Activated CD4-positive, alpha-beta T cell treated with anti-CD3 and anti-CD28 coated beads, Interleukin-2, Interleukin-4, amounts not matched to agents 100 ng/mL and 50 ng/mL, durations not matched to agents 16 hours and 8 hours (primary cell): ENCODE measurements at places on chromosomes 12 and 14.

- DNase-seq: no peak
These were observed 237.6 kb downstream of the BCAT1 start for GRCh38 chr12:24711056-24712008.

DNA sequence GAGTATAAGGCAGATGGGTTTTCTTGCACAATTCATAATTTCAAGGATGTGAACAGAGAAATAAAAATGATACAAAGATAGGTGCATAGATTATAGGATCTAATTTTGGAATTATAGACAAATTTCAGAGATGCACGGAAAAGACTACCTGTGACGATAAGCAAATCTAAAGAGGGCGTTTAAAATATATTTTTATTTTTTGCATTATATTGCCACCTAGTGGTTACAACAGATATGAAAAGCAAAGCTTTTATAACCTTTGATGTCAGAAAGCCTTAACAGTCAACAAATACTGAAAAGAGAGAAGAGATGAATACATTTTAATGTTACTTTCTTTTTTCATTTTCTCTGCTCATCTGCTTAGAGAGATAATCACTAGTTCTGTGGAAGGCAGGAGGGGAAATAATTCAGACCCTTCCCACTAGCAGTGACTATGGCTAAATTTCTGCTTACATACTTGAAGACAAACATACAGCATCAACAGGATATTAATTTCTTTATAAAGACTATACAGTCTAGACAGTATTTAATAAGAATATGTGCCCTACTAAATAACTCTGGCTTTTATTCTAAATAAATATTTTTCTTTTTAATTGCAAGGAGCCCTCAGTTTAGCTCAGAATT is 46.3 kb downstream of the NTS start:
- peak; percentile 24 for DNase-seq

- no peak for DNase-seq
These were observed 17.5 kb downstream of the MAX start for GRCh38 chr14:65084554-65085505.

DNA sequence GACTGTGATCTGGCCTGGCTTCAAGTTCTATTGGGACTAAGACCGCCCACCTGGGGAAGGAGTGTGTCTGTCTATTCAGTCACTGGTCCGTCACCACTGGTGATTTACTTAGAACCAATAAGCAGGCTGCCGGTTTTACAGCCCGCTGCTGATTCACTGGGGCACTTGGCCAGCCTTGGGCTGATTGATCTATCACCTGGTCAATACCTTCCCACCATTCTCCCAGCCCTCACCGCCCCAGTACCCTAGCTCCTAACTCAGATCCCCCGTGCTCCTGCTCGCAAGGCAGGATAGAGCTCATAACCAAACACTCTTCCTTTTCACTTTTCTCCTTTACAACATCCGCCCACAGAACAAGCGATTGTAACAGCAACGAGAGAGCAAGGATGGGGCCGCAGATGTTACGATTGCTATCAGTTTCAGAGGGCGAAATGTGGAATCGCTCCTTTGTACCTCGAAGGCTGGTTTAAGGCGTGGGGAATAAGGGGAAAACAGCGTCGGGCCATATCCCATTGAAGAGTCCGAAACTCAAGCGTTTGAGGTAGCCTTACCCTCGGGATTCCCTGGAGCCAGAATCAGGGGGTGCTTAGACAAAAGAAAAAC is 672 bp downstream of the RDH11 start:
- DNase-seq: peak; percentile 91

- DNase-seq: no peak
These were observed 417.6 kb downstream of the NOVA1 start for GRCh38 chr14:26180221-26180620.

GRCh38 chr12:117350140-117350539 is 11.3 kb downstream of the NOS1 start:
- no peak for DNase-seq

- DNase-seq: no peak
These were observed 34.0 kb downstream of the EGLN3 start for GRCh38 chr14:33916663-33917565.

GRCh38 chr12:54159140-54159539 is 29.6 kb downstream of the SMUG1 start:
- DNase-seq: no peak

- no peak for DNase-seq
These were observed 15.6 kb downstream of the HIP1R start for GRCh38 chr12:122850695-122851350.

GRCh38 chr12:66776974-66777373 is 98.1 kb upstream of the GRIP1 start:
- DNase-seq: peak; percentile 81

DNA sequence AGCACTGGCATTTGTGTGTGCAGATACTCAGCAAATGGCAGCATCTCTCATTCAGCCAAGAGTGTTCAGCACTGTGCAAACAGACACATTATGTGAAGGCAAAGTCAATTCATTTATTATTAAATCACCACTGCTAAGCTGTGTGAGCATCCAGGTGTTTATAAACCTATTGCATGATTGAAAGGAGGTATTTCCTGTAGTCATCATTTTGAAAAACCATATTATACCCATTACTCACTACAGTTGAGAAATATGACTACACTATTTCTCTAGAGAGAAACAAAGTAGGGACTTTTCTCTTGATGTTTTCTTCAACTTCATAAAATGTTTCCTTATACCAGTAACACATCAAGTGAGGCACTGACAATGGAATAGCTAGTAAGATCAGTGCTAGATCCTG is 13.7 kb downstream of the SPX start:
- DNase-seq: peak; percentile 37

DNA sequence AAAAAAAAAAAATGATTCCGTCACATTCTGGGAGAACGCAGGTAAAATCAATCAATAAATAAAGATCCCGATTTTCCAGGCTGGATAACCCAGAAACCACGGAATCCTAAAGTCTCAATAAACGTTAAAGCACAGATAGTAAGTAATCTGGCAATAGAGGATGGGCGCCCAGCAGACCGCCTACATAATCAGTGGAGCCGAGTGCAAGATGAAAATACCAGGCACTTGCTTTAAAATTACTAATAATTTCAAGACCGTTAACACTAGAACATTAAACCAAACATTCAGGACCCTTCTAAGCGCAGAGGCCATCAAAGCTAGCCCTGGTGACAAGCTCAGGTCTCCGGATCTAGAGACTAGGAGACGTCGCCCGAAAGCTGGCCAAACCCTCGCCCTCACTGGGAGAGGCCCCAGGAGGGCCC is 1.2 kb upstream of the DCAF11 start:
- DNase-seq: no peak

GRCh38 chr12:5456906-5457305 is 25.0 kb downstream of the NTF3 start:
- DNase-seq: no peak

GRCh38 chr12:14896521-14897169 is 11.0 kb upstream of the MGP start:
- DNase-seq: no peak

DNA sequence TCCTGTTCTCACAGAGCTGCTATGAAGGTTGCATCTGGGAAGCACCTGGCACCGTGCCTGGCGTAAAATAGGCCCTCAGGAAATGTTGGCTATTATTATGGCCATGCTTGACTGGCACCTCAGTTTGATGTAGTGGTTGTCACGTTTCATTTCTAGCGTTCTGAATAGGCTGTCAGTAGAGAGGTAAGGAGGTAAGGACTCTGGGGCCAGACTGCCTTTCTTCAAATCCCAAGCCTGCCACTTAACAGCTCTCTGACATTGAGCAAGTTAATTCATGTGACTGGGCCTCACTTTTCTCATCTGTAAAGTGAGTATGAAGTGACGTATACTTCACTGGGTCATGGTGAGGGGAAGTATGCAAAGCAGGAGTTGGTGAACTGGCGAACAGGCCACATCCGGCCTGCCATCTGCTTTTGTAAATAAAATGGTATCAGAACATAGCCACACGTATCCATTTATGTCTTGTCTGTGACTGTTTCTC is 196.2 kb downstream of the CACNA1C start:
- no peak for DNase-seq

- no peak for DNase-seq
These were observed 44.9 kb downstream of the BICD1 start for GRCh38 chr12:32151552-32151951.

GRCh38 chr12:124617615-124618014 is 50.2 kb upstream of the NCOR2 start:
- DNase-seq: no peak

DNA sequence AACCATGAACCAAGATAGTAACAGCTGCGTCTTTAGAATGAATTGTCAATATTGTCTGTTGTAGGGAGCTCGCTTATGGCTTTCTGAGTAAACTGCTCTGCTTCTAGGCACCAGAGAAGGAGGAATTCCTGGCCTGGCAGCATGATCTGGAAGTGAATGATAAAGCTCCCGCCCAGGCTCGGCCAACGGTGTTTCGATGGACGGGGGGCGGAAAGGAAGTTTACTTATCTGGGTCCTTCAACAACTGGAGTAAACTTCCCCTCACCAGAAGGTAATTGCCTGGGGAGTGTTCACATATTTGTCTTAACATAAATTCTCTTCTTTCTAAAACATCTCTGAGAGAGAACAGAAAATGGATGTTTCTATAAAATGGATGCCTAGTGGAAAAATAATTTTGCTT is 4.3 kb downstream of the PRKAB1 start:
- DNase-seq: no peak

- DNase-seq: no peak
These were observed 211.0 kb upstream of the NUDT4 start for GRCh38 chr12:93166541-93167307.

DNA sequence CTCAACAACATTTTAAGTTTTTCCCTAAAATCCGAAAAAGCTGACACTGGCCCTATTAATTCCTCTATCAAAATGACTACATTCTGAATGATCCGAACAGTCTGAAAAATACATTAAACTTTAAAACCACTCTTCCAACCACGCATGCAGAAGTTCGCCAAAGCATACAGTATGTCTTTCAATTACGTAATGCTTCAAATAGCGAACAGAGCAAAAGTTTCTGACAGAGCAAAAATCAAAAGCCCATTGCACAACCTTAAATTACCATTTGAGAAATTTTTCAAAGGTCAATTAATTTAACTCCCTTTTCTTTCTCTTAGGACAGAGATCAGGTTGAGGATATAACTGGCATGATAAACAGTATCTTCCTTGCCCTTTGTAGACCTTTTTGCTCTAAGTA is 33.2 kb downstream of the LRIG3 start:
- no peak for DNase-seq

DNA sequence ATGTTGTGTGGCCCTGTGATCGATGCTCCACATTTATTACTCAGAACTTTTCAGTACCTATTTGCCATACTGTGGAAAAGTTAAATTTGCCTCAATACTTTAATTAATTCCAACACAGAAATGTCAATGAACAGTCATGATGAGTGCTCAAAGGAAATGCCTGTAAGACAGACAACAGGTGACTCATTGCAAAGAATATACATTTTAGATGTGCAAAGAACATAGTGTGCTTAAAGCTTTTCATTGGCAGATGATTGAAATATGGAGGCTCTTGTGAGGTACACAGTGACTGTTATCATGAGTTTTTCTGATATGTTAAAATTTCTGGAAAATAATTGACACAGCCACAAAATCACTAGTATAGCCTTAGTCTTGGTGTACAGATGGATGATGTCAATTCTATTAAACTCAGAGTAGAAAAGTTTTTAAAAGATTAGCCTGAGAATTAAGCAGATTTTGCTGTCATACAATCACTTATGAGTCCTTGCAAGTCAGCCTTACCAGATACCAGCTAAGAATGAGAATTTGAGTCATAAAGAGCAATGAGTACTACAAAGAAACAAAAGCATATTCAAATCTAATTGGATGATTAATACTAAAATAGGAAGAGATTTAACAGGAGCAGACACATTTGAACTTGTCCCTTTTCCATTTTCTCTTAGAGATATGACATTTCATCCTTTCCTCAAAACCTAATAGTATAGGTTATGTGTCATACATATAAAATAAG is 544.1 kb downstream of the KCNH5 start:
- no peak for DNase-seq

DNA sequence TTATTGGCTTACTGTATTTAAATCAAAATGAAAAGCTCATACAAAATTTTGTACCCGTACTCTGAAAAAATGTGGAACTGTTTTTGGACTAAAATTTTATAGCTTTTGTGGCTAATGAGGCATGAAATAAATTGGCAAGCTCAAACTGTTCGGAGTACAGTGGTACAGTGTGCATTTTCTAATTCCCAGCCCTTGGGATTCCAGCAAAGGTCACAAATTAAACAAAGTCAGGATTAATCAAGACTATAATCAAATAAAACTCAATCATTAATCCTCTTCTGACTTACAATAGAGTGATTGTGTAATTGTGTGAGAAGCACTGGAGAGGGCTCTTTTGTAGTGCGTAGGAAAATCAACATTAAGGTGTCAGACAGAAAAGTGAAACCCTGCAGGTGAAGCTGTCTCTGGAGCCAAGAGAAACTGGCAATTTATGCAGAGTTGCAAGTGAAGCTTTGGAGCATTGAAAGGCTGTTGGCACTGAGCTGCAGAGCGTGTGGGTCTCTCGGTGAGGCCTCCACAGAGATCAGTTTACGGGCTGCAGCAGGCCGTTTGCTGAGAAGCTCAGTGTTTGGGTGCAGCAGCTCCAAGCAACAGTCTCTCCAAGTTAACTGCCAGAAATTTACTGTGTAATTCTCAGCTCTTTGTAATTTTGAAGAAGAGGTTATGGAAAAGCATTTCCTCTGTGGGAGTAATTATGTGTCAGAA is 275.9 kb downstream of the FBXL14 start:
- no peak for DNase-seq

DNA sequence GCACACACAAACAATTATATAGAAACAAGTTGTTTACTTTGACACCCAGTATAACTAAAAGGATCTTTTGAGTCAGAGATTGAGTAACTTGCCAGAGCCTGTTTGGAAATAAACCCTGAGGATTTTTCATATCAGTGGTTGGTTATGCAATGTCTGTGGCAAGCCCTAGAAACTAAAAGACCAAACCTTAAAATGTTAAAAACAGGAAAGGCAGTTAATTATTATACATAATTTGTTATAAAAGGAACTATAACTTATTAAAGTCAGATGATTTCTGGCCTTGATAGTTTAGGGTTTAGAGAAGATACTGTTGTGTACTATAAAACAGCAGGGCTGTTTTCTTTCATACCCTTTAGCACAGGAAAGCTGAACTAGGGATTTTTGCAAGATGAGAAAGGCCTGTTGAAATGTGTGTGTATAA is 44.1 kb downstream of the PSEN1 start:
- peak; percentile 47 for DNase-seq

DNA sequence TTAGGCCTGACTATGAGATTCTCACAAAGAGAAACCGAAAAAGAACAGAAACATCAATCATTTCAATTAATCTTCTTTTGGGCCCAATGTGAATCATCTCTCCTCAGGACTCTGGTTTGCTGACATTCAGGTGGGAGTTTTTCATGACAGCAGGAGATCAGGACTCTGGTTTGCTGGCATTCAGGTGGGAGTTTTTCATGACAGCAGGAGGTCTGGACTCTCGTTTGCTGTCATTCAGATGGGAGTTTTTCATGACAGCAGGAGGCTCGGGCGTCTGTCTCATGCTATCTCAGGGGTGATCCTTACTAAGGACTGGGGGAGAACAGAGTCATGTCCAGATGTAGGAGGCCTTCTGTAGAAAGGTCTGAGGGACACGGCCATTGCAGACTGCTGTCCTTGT is 40.1 kb upstream of the PARP11 start:
- DNase-seq: no peak

GRCh38 chr14:64745511-64746091 is 41.4 kb downstream of the PLEKHG3 start:
- no peak for DNase-seq

GRCh38 chr12:42854208-42854607 is 264.7 kb upstream of the PRICKLE1 start:
- no peak for DNase-seq

GRCh38 chr12:124800506-124800905 is 63.2 kb downstream of the SCARB1 start:
- DNase-seq: no peak
